ENCODE measurements at places on chromosomes 6 and 20.
A peak's percentile ranks its signal among the peaks of the same experiment; 100 is the strongest.

DNA sequence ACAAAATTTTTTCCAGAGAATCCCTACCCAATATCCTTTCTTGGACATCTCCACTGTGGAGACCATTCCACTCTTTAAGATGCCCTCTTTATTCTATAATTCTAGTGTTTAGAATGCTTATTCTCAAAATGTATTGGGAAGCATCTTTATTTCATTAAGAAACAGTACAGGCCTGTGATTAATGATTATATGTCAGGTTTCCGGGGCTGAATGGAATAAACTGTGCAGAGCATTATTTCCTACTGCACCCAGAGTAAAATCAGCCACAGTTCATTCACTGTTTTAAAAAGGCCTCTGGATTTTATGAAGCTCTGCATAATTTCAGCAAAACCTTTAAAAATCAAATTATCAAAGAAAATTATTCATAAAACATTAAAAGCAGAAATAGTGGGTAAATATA is 42.6 kb downstream of the DSE start:
- DNase-seq: no peak

DNA sequence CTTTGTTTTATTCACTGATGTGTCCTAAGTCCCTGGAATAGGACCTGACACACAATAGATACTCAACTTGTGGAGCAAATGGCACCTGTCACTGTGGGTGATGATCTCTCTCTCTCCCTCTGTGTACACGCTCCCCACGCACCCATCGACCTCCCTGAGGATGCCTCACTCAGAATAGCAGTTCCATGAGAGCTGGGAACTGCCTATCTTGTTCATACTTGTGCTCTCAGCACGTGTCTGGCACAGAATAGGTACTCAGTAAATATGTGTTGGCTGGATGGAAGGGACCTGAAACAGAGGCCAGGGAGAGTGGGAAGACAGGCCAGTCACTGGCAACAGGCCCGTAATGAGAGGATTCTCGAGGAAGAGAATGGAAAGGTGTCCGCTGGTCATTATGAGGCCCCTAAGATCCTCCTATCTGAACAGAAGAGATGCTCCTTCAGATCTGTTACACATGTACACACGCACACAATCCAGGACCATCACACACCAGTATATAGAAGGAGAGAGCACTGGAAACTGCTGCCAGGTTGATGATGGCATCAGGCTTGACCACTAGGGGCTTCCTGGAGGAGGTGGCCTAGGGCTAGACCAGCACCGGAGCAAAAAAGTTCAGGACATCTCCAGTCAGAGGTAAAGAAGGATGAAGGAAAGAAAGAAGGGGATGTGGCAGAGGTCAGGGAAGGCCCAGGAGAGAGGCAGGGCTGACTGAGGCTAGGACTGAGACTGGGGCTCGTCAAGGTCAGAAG is 30.9 kb downstream of the VEGFA start:
- no peak for DNase-seq

DNA sequence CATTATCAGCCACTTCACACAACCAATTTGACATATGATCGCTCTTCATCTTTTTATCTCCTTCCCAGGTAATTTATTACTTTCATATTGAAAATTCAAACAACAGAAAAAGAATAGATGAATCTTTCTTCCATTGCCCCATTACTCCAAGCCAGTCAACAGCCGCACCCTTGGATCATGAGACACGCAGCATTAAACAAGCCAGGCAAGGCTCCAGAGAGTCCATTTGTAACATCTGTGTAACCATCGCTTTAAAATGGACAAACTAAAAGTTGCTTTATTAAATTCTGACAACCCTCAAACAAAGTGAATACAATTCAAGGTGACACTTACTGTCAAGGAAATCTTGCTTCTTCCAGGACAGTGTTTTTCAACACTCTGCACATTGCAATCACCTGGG is 200.3 kb downstream of the EPM2A start:
- no peak for DNase-seq

DNA sequence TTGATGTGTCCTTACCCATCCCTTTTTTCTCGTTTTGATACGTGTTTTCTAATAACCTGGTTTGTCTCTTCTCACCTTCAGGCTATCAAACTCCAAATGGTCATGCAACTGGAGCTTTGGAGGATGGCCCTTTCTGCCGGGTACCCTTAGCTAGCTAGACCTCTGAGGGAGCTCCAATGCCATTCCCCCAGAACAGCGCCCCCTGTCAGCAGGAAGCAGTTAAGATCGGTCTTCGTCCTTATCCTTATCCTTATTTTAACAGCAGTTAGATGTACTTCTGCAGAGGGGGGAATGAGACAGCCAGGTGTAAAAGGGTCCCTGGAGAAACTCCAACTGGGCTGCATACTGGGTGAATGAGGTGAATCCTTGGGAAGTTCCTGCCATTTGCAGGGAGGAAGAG is 37.2 kb downstream of the SEL1L2 start:
- no peak for DNase-seq

- DNase-seq: no peak
These were observed 517.0 kb downstream of the LMBRD1 start for GRCh38 chr6:69279805-69280204.

- no peak for DNase-seq
These were observed 1.4 kb upstream of the EPM2A start for GRCh38 chr6:145736661-145737144.

DNA sequence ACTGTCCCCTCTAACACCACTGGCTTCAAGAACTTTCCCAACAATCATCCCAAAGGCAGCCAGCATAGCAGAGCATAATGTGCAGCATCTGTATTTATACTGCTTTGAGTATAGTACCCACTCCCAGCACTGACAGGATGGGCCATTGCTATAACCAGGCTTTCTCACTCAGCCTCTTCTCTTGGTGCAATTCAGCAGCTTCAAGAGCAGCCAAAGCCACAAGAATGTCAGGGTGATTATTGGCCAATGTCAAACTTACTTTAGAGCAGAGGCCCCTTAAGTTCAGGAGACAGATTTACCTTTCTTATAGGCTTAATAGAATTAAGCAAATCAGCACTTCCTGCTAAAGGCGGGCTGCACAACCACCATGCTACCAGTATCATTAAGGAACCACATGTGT is 232.4 kb upstream of the RSPO3 start:
- no peak for DNase-seq

GRCh38 chr20:25310268-25310920 is 62.5 kb downstream of the PYGB start:
- DNase-seq: peak; percentile 63

DNA sequence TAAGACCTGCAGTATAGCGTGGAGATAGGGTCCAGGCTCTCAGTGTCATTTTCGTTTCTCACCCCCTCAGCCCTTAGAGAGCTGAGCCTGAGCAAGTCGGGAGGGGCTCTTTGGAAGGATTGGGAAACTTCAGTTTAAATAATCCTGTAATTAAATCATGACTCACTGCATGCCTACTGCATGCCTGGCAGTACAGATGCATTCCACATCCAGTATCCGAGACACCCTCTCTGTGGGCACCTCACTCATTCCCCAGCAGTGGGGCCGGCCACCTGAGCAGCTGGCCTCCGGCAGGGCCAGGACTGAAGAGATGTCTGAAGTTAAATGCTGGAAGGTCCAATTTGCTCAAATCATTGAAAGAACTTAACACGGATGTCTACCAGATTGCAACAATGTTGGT is 316.6 kb downstream of the THBS2 start:
- DNase-seq: no peak

GRCh38 chr6:53419026-53419425 is 70.3 kb upstream of the ELOVL5 start:
- DNase-seq: no peak

DNA sequence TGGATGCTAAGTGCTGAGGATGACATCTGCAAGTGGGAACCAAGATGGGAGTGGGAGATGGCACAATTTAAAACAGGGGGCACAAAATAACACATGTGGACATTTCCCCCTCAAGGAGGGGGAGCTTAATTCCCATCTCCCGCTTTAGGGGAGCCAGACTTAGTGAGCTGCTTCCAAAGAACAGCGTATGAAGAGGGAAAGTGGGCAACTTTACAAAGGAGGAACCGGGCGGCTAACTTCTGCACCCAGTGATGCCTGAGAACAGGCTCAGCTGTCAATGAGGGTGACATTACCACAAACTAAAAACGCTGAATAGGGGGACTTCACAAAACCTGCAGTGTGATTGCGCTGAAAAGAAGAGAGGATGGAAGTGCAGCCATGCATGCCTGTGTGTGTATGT is 95.5 kb upstream of the NXT1 start:
- no peak for DNase-seq

GRCh38 chr6:24186349-24186748 is 60.3 kb downstream of the NRSN1 start:
- DNase-seq: no peak

GRCh38 chr6:76240092-76240491 is 167.6 kb upstream of the IMPG1 start:
- DNase-seq: no peak

DNA sequence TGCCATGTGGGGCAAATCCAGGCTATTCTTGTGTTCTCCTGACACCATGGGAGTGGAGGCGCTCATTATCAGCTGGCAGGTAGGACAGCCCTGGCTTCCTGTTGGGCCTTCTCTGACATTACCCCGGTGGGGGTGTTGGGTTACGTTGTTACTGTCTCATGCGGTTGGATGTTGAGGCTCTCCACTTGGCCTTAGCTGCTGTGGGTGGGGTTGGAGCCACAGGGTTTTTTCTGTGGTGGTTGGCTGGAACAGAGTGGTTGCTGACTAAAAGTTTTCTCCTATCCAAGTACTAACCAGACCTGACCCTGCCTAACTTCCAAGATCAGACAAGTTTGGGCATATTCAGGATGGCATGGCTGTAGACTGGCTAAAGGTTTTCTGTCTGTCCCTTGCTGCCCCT is 20.2 kb downstream of the RIPK1 start:
- no peak for DNase-seq

GRCh38 chr6:170108890-170109587 is 181.8 kb downstream of the DLL1 start:
- DNase-seq: no peak

DNA sequence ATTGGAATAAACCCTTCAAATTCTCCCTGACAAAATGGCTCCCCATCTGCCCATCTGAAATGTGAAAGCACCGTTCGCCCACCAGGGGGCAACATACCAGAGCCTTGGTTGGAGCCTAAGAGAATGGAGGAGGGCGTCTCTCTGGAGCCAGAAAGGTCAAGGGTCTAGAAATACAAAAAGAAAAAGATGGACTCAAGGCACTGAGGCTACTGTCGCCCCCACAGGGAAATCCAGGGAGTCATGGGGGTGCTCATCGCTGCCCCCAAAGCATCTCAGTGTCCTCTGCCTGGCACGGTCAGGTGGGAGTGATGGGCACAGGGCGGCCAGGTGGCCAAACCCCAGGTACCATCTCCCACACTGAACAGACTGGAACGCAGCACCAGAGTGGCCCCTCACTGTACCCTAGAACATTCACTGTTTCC is 136.3 kb downstream of the ZMYND8 start:
- DNase-seq: peak; percentile 64

GRCh38 chr6:11291582-11291981 is 59.1 kb upstream of the NEDD9 start:
- no peak for DNase-seq

Measured in activated CD8-positive, alpha-beta T cell treated with anti-CD3 and anti-CD28 coated beads, Interleukin-2, amount 10 ng/mL, durations not matched to agents 7 days and 5 days (primary cell).